Activated CD4-positive, alpha-beta T cell treated with anti-CD3 and anti-CD28 coated beads for 48 hours (primary cell): ENCODE measurements at places on chromosomes 1 and 21.

GRCh38 chr1:235287208-235287882 lies 40.6 kb downstream of the ARID4B start:
- DNase-seq, result no peak

DNA sequence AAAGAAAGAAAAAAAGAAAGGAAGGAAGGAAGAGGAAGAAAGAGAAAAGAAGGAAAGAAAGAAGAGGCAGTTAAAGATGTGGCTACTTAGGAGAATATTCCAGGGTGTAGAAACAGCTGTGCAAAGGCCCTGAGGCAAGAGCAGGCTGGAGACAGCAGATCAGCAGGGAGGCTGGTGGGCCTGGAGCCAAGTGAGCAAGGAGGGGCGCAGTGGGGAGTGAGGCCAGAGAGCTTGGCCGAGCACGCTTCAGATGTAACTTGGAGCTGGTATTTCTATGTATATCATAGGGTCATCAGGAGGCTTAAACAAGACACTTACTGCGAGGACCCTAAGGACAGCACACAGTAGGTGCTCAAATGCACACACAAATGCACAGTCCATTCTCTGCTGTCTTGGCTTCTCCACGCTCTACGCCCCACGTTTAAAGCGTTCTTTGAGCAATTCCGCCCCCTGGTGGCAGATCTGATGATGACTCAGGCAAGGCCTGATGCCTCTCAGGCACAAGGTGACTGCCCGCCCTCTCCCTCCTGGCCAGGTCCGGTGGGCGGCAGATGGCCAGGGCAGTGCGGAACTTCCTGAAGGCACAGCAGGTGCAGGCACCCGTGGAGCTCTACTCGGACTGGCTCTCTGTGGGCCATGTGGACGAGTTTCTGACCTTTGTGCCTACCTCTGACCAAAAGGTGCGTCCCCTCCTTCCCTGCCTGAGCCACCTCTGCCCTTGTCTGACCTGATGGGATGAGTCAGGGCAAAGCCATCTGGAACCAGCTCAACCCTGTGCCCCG lies 11.9 kb upstream of the PADI3 start:
- peak; percentile 93 for DNase-seq

GRCh38 chr1:110425612-110426152 lies 18.2 kb upstream of the LAMTOR5 start:
- DNase-seq, result no peak

- DNase-seq, result no peak
Measured at GRCh38 chr1:6009120-6010040, 17.2 kb upstream of the NPHP4 start.

DNA sequence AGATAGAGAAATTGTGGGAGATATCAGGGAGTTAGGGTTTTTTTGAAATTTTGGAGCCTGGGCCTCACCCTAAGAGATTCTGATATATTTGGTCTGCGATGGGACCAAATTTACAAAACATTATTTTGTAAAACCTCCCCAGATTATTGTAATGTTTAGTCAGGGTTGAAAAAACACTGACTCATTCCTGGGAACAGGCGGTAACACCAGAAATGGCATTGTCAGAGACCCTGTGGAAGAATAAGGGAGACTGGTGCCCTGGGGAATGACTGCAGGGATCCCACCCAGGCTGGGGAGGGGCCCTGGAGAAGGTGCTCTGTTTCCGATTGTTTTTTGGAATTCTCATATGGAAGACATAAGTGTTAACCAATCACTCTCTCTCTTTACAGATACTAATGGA lies 13.1 kb upstream of the STRIP1 start:
- DNase-seq, result no peak
